AG10803 (cell line): ENCODE measurements at places on chromosomes 6 and 20.

GRCh38 chr20:15867899-15868298 lies 705.3 kb downstream of the KIF16B start:
- DNase-seq: no peak

DNA sequence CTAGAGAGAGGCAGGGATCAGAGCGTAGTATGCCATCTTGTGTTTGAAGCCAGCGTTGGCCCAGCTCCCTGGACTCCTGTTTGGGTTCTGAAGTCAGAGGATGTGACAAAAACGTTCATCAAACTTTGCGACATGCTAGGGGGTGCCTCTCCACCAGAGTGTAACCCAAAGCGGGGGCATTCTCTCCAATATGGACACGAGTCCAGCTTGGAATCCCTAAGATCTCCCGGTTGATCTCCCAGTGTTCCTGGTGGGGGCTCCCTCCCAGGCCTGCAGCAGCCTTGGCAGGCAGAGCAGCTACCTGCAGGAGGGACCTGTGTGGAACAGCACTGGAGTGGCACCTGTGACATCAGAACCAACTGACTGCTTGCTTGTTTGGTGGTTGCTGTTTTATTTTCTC lies 218.8 kb upstream of the ECI2 start:
- no peak for DNase-seq

GRCh38 chr6:79665725-79666551 lies 34.8 kb downstream of the SH3BGRL2 start:
- no peak for DNase-seq

- DNase-seq: no peak
Measured at GRCh38 chr20:38601216-38602184, at the start of gene ARHGAP40. ARHGAP40 (plus strand) TSS chr20:38601809.

- DNase-seq: no peak
Measured at GRCh38 chr6:155132617-155133016, 131.2 kb upstream of the CLDN20 start.

GRCh38 chr20:16132036-16132798 lies 441.0 kb downstream of the KIF16B start:
- no peak for DNase-seq

- no peak for DNase-seq
Measured at GRCh38 chr6:40583709-40584108, 3.5 kb downstream of the LRFN2 start.

GRCh38 chr6:163872335-163872734 lies 457.8 kb downstream of the QKI start:
- DNase-seq: peak; percentile 77

DNA sequence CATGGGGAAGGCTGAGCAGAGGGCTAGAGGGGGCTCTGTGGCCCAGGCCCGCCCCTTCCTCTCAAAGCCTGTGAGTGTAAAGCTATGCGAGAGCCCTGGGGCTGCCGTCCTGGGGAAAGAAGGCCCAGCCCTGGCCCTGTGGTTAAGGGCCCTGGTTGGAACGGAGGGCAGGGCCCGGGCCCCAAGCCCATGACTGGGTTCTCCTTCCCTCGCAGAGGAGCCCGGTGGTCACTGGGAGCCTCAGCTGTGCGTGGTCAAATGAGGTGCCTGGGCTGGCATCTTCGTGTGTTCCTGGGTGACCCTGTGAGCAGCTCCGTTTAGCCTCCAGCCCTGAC lies 56.0 kb downstream of the SMOC2 start:
- no peak for DNase-seq

DNA sequence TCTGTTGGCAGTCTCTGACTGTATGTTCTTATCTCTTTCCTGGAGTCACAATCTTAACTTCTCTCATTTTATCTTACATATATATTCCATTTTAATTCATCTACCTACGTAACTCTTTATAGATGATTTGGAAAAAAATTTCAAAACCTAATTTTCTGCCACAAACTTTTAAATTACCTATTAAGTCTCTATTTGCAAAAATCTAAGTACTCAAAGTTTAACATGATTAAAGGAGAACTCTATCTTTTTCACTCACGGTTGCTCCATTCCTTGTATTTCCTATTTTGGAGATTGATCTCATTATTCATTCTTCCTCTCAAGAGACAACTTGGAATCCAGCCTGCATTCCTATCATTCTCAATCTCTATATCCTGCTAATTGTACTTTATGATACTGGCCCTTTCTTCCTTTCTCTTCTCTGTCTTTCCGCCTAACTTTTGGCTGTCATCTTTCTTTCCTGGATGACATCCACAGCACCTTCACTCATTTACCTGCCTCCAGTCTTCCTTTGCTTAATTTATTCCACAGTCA lies 1071.1 kb upstream of the CITED2 start:
- peak; percentile 81 for DNase-seq

GRCh38 chr6:97097068-97098047 lies 172.8 kb downstream of the KLHL32 start:
- no peak for DNase-seq
